ENCODE measurements at places on chromosomes 2 and 18. TPM values are rescaled to one million over a fixed set of nuclear protein-coding genes. Genes with fewer than 3 reads are reported as not detected.

- peak; percentile 17 for DNase-seq
Measured at GRCh38 chr2:208807756-208808155, 401.2 kb downstream of the PTH2R start.

DNA sequence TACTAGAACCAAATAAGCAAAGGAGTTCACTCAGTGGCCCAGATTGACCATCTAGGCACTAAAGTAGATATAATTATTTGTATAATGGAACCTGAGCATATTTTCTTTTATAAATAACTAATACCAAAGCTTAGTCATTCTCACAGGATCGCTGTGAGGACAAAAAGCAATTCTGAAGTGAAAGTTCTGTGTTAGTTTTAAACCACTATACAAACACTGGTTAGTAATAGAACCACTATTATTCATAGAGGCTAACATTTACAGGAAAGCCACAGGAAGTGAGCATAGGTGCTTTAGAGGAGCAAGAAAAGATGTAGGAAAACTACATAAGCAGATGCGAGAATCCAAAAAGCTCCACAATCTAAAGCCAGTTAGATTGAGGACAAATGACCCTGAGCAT is 364.7 kb downstream of the XIRP2 start:
- DNase-seq, result peak; percentile 35

DNA sequence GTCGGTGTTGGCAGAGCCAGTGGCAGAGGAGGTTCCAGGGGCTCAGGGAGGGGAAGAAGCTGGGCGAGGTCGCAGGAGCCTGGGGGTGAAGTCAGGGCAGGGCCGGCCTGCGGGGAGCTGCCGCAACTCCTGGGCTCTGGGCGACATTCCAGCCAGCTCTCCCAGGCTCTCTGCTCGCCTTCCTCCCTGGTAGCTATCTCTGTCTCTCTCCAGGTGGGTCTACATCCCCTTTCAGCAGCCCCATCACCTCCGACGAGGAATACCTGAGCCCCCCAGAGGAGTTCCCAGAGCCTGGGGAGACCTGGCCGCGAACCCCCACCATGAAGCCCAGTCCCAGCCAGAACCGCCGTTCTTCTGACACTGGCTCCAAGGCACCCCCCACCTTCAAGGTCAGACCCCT is 27.0 kb downstream of the SPEG start:
- no peak for DNase-seq

DNA sequence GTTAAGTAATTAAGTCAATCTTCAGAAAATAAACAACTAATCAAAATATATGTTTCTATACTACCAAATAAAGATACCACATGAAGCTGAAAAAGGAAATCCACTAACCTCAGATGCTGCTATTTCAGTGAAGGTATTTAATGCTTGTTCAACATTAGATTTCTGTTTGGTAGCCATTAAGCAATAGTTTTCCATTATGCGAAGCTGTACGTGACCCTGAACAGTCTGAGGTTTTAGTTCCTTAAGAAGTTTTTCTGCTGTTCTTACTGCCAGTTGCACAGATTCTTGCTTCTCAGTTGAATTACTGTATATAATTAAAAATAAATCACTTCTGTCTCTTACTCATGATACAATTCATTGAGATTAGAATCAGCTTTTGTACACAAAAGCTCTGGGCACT is 65.4 kb downstream of the TTC21B start:
- no peak for DNase-seq

GRCh38 chr18:52567360-52567759 is 227.4 kb downstream of the DCC start:
- DNase-seq, result no peak

CDH19 gene
- total RNA-seq, result not detected

- no peak for DNase-seq
Measured at GRCh38 chr18:59464486-59464885, 105.4 kb upstream of the LMAN1 start.

RAMP1 gene
- 32.4 TPM for total RNA-seq

DHRS9 gene
- not detected for total RNA-seq

PLGLB2 gene
- 0.50 TPM for total RNA-seq

MROH2A gene
- 0.48 TPM for total RNA-seq

Data from A172 (cell line).